ENCODE measurements at places on chromosomes 4 and X. TPM values are rescaled to one million over a fixed set of nuclear protein-coding genes. Genes with fewer than 3 reads are reported as not detected.

HEPH gene
- total RNA-seq, result 48.4 TPM

TMEM154 gene
- 17.2 TPM for total RNA-seq

PDLIM5 gene
- 243 TPM for total RNA-seq

BLOC1S4 gene
- 5.6 TPM for total RNA-seq

TCEAL7 gene
- 74.0 TPM for total RNA-seq

LGI2 gene
- 4.8 TPM for total RNA-seq

HSFX4 gene
- total RNA-seq, result not detected

CXCL9 gene
- 0.48 TPM for total RNA-seq

GPC3 gene
- 192 TPM for total RNA-seq

TIMM8A gene
- total RNA-seq, result 4.6 TPM

TTC29 gene
- 0.37 TPM for total RNA-seq

SPANXA1 gene
- total RNA-seq, result not detected

INTU gene
- 33.6 TPM for total RNA-seq

RHOH gene
- total RNA-seq, result 1.6 TPM

NWD2 gene
- 2.0 TPM for total RNA-seq

NDUFA1 gene
- 87.9 TPM for total RNA-seq

CLTRN gene
- total RNA-seq, result 0.90 TPM

MAB21L2 gene
- 1.5 TPM for total RNA-seq

DNAAF6 gene
- not detected for total RNA-seq

TEX13D gene
- total RNA-seq, result not detected

CORIN gene
- 20.9 TPM for total RNA-seq

RBMX2 gene
- total RNA-seq, result 24.0 TPM

L1CAM gene
- total RNA-seq, result 5.6 TPM

CNKSR2 gene
- 16.1 TPM for total RNA-seq

ALB gene
- 0.32 TPM for total RNA-seq

XAGE2 gene
- not detected for total RNA-seq

ATP7A gene
- 29.6 TPM for total RNA-seq

GPR50 gene
- 0.26 TPM for total RNA-seq

NXF2B gene
- not detected for total RNA-seq
